ENCODE measurements at places on chromosomes 6 and 20.

GRCh38 chr6:75155631-75156030, 50.2 kb downstream of the COL12A1 start:
- H3K4me1 ChIP-seq = peaks cover 4% of the 10 kb centered on the region
- no peaks in the 10 kb centered on the region for H3K27me3 ChIP-seq
- H3K27ac ChIP-seq = no peak overlapping the region
- H3K36me3 ChIP-seq = no peaks in the 10 kb centered on the region
- DNase-seq = no peak
- no peak overlapping the region for H3K4me3 ChIP-seq

GRCh38 chr6:125526007-125526720, 223.3 kb upstream of the HEY2 start:
- no peak overlapping the region for H3K4me3 ChIP-seq
- no peaks in the 10 kb centered on the region for H3K36me3 ChIP-seq
- no peak overlapping the region for H3K27ac ChIP-seq
- peaks cover 2% of the 10 kb centered on the region for H3K27me3 ChIP-seq

- no peak for DNase-seq
- peaks cover 7% of the 10 kb centered on the region for H3K4me1 ChIP-seq
- H3K27me3 ChIP-seq = peaks cover 7% of the 10 kb centered on the region
- H3K27ac ChIP-seq = peak overlapping the region; percentile 49
- no peaks in the 10 kb centered on the region for H3K36me3 ChIP-seq
- peak overlapping the region; percentile 79 for H3K4me3 ChIP-seq
Measured at GRCh38 chr20:45969712-45970634, 2.0 kb downstream of the ZNF335 start.

DNA sequence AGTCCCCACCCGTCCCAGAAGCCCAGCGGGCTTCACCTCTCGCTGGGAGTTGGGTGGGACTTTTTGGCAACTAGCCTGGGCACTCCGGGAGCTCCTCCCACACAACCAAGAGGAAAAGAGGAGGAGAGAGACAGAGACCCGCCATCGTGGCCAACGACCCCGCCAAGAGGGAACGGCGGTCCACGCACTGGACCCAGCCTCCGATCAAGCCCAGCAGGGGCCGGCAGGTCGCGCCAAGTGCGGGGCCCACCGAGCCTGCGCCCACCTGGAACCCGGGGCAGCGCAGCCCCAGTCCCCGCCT, 3.0 kb upstream of the TMEM14C start:
- no peaks in the 10 kb centered on the region for H3K36me3 ChIP-seq
- no peak overlapping the region for H3K4me3 ChIP-seq
- no peak overlapping the region for H3K27ac ChIP-seq
- no peak for DNase-seq

DNA sequence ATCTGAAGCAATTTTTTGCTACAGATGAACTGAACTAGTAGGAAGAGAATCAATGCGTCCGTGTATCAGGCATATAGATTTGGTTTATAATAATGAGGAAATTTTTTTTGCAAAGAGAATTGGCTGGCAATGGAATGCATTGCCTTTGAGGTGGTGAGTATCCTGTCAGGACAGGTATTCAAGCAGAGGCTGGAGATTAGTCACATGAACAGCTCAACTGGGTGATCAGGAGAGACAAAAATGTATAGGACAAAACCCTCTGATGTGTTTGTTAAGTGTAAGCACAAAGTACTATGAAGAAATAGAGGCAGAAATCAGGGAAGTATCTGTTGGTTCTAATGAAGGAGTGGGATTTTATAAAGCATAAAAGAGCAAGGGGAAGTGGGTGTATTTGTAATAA, 80.5 kb downstream of the ISM1 start:
- no peak for DNase-seq
- H3K4me1 ChIP-seq = peaks cover 6% of the 10 kb centered on the region
- H3K36me3 ChIP-seq = no peaks in the 10 kb centered on the region
- H3K27me3 ChIP-seq = peaks cover 2% of the 10 kb centered on the region

GRCh38 chr6:70270287-70271005, 32.4 kb downstream of the COL9A1 start:
- H3K4me3 ChIP-seq = no peak overlapping the region
- H3K4me1 ChIP-seq = no peaks in the 10 kb centered on the region
- no peak overlapping the region for H3K27ac ChIP-seq
- DNase-seq = no peak

Data from glutamatergic neuron (in vitro differentiated cells).